ENCODE measurements at places on chromosomes 5 and 9.

DNA sequence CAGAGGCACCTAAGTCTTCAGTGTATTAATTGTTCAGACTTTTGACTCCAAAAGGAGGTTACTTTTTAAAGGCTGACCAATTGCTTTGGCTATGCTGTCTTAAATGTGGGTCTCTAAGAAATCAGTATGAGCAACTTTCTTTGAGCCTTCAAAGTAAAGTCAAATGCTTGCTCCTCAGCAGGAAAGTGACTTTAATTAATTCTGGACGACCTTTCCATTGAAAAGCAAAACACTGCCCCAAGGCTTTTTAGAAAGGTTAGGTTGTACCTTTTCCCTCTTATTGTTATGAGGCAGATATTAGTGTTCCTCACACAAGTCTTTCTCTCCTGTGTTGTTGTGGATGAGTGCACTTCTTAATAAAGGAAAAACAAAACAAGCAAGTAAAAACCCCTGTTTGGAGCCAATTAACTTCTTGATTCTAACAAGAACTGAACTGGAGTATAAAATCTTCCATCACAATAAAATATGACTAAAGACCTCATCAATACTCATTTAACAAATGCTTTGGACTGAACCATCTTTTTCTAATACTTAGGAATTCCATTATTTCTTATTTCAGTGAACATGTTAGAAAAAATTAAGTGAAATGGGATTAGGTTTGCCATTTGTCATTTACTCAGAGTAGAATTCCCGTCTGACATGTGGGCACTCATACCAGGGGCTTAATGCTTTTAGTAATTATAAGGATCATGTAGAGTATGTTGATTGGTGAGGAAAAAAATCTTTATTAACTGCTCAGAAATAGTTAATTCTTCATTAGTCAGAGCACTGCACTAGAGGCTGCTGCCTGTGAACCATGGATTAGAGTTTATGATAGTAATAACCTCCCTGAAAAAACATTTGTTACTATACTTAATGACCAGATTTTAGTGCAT lies 159.1 kb upstream of the ZNF608 start:
- no peak for DNase-seq

DNA sequence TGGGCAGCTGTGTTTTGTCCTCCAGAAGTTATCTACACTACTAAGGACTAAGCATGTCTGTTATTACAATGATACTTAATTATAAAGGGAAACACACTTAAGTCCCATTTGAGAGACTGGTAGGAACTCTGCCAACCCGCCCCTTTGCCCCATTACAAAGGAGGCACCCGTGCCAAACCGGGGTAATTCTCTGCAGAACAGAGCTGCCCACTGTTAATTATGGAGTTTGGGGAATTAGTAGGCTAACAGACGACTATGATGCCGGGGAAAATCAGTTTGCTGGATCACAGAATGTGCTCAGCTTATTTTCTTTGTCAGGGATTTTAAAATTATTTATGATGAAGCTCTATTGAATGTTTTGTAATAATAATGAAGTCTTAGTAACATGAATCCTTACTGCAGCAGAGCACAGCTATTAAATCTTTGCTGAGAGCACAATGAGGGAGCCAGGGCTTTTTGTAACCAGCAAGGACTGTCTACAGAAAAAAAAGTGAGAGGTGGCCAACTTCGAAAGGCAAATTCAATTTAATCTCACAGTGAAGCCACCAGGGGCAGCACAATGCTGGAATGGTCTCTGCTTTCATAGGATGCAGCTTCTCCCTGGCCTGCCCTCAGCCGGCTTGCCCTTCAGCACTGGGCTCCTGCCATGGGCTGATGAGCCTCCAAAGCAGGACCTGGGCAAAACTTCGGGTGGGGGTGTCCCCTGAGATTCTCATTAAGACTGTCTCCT lies 134.5 kb downstream of the GNAQ start:
- DNase-seq: no peak

DNA sequence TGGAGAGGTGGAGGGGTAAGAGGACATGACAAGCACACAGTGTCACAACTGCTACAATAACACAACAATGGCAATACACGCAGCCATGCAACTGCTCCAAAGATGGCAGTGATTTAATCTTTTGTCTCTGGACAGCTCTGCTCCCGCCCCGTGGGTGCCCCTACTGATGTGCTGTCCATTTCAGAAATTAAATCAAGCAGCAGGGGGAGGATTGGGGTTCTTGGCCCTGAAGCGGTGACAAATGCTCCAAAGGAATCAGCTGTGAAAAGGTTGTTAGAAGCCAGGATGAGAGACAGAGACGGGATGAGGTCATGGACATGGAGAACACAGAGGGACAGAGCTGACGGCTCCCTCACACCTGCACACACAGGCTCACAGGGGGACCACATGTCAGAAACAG lies 22.6 kb downstream of the CNTFR start:
- DNase-seq: no peak

- DNase-seq: no peak
Measured at GRCh38 chr5:53063791-53064190, 45.8 kb downstream of the MOCS2 start.

GRCh38 chr5:92909602-92909962 lies 671.4 kb downstream of the NR2F1-AS1 start:
- DNase-seq: no peak

GRCh38 chr5:173340984-173341383 lies 12.8 kb upstream of the STC2 start:
- DNase-seq: no peak

DNA sequence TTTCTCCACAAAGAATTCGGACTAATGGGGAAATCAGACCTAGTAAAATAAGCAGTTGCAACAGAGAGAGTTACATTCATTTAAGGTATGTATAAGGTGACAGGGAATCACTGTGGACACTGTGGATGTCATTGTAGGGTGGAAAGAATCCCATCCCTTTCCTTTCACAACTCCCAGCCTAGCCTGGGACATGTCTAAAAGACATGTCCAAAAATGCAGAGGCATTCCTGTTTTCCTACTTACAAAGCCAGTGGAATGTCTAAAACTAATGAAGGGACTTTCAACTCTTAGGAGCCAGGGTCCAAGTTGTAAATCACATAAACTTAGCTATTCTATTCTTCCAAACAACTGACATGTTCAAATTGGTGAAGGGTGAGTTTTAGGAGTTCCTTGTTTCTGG lies 511.0 kb downstream of the PRELID2 start:
- DNase-seq: no peak

GRCh38 chr5:97071101-97071500 lies 71.3 kb downstream of the LIX1 start:
- no peak for DNase-seq

DNA sequence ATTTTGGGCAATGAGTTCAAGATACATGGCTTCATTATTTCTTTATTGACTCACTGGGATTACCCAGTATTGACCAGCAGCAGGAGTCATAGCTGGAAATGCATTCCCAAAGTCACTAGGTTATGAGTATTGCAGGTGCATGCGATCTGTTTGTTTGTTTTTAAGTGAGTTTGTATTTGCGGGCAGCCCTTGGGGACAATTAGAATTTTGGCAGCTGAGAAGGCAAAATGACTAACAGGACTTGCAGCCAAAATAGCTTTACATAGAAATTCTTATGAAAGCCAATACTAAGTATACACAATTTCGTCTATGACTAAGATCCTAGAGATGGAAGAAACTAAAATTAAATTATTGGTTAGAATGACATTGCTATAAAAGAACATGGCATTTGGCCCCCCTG lies 18.1 kb upstream of the RGMB start:
- DNase-seq: no peak

GRCh38 chr5:139482050-139482889 lies at the start of gene STING1:
STING1 (minus strand) TSS chr5:139482758; CDS start chr5:139481704, 1,054 bp downstream.
- peak; percentile 53 for DNase-seq

DNA sequence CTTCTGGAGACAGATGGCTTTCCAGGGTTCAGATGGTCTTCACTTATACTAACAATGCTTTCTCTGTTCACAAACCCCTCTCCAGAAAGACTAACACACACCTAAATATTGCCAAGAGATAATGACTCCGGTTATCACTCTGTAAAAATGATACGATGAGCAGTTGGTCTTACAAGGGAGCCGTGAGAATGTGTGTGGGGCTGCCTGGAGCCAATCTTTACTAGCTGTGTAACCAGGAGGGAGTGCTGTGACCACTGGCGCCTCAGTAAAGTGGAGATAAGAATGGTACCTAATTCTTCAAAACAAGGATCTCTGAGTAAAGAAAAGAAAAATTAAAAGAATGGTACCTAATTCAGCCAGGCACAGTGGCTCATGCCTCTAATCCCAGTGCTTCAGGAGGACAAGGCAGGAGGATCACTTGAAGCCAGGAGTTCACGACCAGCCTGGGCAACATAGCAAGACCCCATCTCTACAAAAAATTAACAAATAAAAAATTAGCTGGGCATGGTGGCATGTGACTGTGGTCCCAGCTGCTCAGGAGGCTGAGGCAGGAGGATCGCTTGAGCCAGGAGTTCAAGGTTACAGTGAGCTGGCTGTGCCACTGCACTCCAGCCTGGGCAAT lies 39.9 kb upstream of the IL17B start:
- DNase-seq: no peak

GRCh38 chr9:98503867-98504266 lies 204.9 kb downstream of the GABBR2 start:
- no peak for DNase-seq

DNA sequence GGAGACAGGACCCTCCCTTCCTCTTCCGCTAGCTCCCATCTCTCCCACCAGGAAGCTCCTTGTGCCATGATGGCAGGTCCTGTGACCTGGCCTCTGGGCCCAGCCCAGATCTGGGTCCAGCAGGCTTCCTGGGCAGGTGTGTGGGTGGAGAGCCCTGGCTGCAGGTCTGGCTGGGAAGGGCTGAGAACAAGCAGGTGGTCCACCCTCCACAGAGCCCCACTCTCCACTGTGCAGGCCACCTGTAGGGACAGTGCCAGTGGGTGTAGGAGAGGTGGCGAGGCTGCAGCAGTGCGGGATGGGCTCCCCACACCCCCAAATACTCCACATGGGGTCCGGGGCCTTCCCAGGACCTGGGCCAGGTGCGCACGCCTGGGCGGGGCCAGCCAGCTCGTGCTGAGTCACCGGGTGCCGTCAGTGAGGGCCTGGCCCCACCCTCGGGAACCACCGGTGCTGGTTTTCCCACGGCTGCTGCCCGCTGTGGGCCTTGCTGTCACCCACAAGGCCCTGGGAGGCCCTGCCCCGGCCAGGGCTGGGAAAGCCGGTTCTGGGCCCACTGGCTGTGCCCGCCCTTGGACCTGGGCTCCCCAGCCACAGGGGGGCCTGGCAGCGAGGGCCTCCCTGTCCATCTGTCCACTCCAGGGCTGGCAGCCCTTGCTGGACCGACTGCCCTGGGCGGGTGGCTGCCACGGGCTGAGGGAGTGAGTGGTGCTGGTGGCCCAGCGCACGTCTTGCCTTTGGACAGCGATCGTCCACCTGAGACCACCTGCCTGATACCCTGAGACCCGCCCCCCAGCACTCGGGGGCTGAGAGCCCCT lies 9.3 kb upstream of the NRARP start:
- no peak for DNase-seq

DNA sequence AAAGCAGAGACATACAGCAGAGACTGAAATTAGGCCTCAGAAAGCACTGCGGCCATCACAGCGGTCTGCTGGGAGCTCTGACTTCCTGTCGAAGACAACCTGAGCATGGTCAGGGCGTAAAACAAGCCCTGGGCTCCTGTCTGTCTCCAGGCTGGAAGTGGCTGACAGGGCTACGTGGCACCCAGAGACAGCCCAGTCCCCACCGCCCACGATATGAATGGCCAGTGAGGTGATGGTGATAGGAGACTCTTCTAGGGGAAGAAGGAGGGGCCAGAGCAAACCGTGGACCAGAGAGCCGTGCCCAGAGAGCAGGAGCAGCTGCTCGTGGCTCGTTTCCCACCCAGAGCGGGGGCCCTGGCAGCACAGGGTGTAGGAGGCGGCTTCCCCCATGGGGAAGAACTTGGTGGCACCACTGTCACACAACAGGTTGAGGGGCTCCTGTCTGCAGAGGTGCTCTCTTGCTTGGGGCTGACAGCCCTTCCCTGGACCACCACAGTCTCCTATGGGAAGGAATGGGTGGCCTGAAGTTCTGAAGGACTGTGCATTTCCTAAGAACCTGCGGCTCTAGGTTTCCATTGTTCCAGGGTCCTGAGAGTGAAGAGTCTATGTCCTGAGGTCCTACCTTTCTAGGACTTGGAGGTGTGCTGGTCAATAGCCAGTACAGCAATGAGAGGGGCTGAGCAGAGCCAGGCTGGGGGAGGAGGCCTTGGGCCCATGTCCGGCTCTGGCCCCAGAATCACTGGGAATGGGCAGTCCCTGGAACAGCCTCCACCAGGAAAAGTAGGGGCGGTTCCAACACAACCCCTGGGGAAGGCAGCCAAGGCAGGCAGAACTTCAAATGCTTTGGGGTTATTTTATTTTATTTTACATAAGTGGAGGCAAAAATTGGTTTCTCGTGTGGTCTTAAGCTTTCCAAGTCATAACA lies 56.4 kb downstream of the BARX1 start:
- no peak for DNase-seq

DNA sequence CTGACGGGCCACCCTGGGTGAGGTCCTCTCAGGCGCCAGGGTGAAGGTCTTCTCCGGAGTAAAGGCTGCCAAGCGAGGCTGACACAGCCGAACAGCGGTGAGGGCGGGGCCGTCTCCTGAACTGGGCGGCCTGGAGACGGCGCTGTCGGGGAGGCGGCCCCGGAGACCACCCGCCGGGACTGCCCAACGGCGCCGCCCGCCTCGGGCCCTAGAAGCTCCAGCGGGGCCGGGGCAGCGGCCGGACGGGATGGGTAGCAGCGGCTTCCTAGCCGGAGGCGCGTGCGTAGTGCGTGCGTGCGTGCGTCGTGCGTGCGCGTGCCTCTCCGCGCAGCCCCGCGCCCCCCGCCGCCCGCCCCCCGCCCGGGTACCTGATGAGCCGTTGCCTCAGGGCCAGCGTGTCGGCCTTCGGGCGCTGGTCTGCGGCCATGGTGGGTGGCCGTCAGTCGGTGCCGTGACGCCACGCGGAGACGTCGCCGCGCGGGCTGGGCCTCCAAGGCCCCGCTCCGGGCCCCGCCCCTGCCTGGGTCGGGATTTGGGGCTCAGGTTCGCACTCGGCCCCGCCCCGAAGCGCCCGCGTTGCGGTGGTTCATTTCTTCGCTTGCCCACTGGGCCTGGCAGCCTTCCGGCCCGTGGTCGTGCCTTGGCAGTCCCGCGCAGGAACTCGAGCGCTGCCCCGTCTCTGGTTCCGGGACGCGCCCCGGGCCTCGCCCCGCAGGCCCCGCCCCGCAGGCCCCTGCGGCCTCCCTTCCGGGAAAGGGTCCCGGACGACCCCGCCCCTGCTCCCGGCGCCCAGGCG lies at the start of gene PHYKPL:
Gene PHYKPL, minus strand, starts transcription at position 679 of the 796 bp plus-strand sequence. Its CDS starts 252 bp downstream, at position 427.
- DNase-seq: peak; percentile 60

DNA sequence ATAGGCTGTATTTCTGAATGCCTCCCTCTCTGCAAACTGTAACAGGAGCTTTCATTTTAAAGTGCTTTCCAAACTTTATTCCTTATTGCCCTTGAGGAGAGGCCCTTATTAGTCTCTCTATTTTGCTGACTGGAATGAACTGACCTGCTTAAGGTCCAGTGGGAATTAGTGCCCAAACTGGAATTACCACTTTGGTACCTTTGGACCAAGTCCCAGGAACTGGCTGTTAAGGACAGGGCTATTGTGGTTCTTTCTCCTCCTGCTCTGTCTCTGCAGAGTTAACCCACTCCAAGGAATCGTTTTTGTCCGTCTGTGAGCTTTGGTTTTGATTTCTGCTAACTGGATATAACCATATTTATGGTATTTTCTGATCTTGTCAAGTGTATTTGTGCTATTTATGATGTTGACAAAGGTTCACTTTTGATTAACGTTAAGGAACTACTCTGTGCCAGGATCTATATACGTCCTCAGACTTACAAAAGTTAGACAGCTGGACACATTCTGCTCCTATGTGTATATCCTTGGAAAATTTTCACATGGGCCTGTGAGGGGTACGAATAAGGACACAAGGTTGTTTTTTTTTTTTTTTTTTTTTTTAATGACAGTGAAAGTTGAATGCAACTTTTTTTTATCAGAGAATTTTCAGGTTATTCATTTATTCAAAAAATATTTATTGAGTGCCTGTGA lies 189.1 kb upstream of the ANKRD55 start:
- DNase-seq: no peak
